LHCN-M2 (cell line): ENCODE measurements at places on chromosomes 4 and X. TPM values are rescaled to one million over a fixed set of nuclear protein-coding genes. Genes with fewer than 3 reads are reported as not detected.
A peak's percentile ranks its signal among the peaks of the same experiment; 100 is the strongest.

NR3C2 gene
- 0.45 and 2.1 TPM in 2 replicates for total RNA-seq

MRPL1 gene
- total RNA-seq: 39.4 TPM in 2 replicates

DNA sequence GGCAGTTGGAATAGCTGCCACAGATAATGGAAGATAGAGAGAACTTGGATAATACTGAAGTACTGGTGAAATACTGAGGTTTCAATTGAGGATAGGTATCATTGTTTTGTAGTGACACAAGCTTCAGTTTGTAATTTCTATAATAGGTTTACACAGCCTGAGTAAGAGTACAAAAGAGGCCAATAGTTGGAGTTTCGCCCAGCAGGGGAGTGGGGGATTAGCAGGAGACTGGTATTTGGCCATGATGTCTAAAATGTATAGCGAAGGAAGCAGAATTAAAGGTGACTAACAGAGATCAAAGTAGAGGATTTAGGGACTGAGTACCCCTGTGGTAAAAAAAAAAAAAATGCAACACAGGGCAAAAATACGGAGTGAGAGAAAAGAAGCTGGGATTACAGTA, 129.5 kb downstream of the KCTD8 start:
- no peak for DNase-seq

DNA sequence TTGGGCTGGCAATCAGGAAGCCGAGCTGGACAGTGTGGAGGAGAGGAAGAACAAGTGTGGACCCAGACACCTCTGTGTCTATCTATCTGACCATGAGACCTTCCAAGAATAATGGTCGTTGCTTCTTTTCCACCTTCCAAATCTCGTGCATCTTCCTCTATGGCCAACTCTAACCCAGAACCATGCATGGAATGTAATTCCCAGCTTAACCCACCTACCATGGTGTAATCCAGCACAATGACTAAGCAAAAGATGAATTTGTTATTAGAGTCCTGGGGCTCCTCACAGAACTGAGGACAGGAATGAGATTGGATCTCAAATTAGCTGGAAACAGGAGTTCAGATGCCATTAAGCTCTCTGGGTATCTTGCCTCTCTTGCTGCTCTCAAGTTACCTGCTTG, 17.4 kb upstream of the TMEM184C start:
- peak; percentile 49 for DNase-seq

SMIM43 gene
- 3.3 and 5.8 TPM in 2 replicates for total RNA-seq

DNA sequence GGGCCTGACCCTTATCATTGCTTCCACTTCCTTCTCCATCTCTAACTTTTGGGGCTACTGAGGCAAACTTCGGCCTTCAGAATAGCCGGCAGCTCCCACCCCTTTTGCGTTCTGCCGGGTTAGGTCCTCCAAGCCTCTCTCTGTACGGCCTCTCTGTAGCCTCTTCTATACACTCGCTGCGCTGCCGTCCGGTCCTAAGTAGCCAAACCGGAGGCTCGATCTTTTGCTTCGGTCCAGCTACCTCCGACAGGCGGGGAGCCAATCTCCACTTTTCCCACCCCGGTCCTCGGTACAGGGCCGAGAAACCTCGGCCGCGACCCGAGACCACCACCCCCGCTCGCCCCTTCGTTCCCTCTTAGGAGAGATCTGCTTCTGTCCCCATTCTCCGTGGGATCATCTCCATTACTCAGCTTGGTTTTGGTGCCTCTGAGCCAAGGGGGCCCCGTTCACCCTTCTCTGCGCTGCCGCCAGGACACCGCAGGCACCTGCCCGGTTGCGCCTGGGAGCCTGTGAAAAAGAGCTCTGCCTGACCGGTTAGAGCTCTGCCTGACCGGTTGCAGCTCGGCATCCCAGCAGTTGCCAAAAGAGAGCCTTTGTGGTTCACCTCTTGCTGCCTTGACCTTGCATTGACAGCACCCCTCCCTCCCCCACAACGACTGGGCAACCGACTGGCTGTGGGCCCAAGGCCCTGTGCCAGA, 1.0 kb upstream of the HTR2C start:
- DNase-seq: no peak

FGF5 gene
- 7.9 and 9.0 TPM in 2 replicates for total RNA-seq

DNA sequence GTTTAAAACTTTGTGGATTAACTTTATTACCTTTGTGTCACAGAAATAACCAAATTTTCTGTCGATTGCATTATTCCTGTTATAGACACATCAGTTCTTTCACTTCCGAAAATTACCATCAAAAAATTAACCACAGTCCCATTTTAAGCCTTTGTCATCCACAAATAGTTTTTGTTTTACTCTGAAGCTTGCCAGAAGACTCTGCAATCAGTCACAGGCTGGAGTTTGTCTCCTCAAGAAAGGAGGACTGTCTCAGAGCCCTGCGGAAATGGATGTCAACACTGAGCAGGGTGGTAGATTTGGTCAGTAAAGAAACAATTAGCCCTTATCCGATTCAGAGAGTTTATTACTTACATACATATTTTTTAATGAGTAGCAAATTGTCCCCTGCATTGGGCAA, 20.1 kb upstream of the TCEAL4 start:
- no peak for DNase-seq

FAM184B gene
- not detected in 2 replicates for total RNA-seq

FAT4 gene
- 12.1 TPM in 2 replicates for total RNA-seq

- DNase-seq: no peak
These were observed 117.4 kb downstream of the TMA16 start for GRCh38 chr4:163611784-163612445.

DNA sequence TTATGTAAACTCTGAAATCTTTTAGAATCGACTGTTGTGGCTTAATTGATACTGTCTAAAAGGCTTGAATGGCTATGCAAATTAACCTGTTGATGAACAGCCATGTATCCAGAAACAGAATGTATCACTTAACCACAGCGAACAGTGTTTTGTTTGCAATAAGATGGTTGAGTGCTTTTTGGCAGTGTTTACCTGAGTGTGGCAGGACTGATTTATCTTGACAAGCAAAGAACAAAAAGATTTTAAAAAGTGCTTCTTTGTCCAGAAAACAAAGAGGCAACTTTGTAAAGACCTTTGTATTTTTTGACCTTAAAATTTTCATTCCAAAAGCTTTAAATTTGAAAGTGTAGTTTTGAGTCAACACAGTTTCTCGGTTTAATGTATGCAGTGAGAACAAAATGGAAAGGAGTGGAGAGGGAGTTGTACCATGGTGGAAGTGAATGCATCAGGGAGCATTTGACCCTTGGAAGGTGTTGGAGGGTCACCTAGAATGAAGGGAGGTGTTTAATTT, 18.0 kb downstream of the ARHGAP10 start:
- no peak for DNase-seq

- DNase-seq: no peak
These were observed 536.8 kb upstream of the CPEB2 start for GRCh38 chr4:14465507-14465906.

TNIP3 gene
- total RNA-seq: 0.06 TPM in 1 of 2 replicates, not detected in the other

DNA sequence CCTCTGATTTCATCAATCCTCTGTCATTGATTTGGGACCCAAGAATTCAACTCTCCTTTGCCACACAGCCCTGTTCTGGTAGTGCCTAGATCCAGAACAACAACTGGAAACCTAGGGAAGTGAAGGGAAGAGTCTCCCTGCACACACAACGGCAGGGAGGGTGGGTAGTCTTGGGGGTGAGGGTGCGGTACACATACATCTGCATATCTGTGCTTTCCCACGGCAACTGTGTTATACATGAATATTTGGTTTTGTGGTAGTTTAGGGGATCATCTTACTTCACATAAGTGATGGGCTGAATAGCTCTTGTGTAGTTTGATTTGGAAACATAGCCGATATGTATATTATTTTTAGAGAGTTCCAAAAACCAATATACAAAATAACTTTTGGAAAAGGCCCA, 3.3 kb upstream of the PRSS12 start:
- no peak for DNase-seq

NRK gene
- total RNA-seq: not detected in 2 replicates

TFE3 gene
- 58.9 and 61.5 TPM in 2 replicates for total RNA-seq

- no peak for DNase-seq
These were observed 1191.3 kb upstream of the TENM3 start for GRCh38 chr4:181051931-181052330.

DNA sequence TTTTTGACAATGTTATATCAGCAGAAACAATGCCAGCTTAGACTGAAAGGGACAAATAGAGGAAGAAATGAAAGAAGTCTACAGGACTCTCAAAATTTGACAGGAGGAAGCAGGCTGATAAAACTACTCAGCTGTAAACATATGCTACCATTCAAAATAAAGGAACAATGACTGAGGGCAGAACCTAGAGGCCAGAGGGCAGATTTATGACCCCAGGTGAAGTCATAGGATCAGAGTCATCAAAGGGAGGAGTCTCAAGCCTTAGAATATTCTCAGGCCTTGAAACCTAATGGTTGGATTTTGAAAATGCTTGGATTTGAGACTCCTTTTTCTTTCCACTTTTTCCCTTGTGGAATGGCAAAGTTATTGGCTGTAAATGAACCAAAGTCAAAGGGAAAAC, 17.0 kb upstream of the SYTL5 start:
- DNase-seq: no peak

DNA sequence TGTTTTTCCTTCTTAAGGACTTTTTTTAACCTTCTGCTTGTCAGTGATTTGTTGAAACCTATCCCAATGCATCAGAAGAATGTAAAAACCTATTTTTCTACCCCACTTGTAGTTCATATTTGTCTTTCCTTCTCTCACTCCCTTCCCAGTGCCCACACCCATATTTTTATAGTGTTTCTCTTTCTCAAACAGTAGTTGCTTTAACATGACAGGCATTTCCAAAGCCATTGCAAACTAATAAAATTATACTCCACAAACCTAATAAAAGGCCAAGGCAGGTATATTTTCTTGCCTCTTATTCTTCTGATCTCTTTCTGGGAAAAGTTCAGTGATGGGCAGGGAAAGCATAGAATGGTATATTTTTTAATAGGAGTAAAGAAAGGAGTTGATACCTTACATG, 35.7 kb upstream of the FHDC1 start:
- no peak for DNase-seq

GRCh38 chr4:103842637-103843239, 123.0 kb upstream of the TACR3 start:
- DNase-seq: no peak

DNA sequence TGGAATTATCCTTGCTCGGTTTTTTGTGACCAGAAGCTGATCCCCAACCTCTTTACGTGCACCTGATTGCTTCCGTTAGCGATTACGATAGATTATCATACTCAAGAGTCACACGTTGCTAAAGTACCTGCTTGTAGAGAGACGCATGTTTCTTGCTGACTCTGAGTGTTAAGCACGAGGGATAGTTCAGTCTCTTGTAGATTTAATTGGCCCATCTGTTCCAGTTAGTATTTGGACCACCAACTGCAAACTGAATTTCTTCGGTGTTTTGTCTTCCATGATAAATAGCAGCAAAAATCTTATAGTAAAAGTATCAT, 516 bp upstream of the COX18 start:
- DNase-seq: no peak

GRCh38 chrX:115031989-115032388, 14.6 kb upstream of the IL13RA2 start:
- no peak for DNase-seq

DNA sequence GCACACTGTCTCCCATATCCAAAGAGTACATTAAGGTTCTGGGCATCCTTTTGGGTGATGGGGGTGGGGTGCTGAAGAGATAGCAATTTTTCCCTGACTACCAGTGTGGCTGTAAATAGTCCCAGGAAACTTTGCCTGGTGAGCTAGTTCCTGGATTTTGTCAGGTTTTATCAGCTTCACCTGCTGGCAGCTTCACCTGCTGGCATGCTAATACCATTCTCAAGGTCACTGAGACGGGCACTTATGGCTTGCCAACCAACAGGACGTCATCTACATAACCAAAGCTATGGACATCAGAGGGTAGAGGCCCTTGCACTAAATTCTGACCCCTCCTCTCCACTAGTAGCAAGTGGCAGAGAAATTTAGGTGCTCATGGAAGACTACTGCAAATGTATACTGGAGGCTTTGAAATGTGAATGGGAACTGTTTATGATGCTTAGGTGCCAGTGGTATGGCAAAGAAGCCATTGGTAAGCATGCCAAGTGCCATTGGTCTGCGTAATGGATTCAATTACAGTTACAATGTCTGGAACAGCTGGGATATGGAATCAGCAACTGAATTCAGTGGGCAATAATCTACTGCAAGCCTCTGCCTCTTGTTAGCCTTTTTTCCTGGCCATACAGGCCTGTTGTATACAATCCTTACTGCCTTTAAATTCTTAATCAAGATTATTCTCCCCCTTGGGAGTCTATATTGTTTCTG, 71.6 kb upstream of the SH3RF1 start:
- DNase-seq: peak; percentile 17

- DNase-seq: peak; percentile 19
These were observed 403 bp upstream of the LGI2 start for GRCh38 chr4:25031077-25031621.

CTAG1A gene
- total RNA-seq: not detected in 2 replicates

GRCh38 chr4:38904090-38904666, 36.6 kb downstream of the FAM114A1 start:
- no peak for DNase-seq

KLB gene
- total RNA-seq: not detected in 2 replicates

TEX13B gene
- not detected in 2 replicates for total RNA-seq

- no peak for DNase-seq
These were observed 14.8 kb downstream of the NAT8L start for GRCh38 chr4:2073808-2074481.

DNA sequence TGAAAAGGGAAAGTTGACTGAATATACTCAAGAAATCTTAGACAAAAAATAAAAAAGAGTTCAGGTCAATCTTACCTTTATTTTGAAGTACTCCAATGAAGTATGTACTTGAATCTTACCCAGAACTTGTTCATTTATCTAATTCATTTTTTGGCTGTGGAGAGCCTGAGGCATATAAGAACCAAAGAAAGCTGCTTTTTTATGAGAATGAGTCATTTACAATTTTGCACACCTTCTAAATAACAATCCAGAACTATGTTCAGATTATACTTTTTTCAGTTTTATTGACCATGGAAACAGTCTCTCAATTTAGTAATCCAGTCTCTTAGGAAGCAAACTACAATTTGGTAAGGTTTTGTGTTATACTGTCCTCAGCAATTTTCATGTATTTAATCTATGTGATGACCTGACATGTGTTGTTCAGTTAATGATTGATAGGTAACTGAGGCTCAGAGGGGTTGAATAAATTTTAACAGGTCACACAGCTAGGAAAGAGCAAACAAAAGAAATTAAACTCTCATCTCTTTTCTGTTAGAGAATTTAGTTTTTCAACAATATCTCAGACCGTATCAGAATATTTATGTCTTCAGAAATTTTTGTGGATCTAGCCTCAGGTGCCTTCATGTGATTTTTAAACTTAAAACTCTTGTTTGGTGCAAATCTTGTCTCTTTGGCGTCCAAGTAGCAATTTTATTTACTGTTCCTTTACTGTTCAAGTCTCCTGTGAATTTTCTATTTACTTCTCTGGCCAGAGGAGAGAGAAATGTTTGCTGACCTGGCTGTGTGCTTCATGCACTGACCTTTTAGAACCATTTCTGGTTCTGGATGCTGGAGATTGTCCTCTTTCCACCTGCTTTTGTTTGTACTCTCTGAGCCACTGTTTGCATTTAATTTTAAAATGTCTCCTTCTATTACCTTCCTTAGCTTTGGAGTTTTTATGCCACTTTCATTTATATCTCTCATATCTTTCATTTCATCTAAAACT, 1453.4 kb downstream of the STIM2 start:
- no peak for DNase-seq

GRCh38 chr4:164442180-164442579, 311.8 kb upstream of the SMIM31 start:
- no peak for DNase-seq

- peak; percentile 63 for DNase-seq
These were observed 2.2 kb downstream of the MAMLD1 start for GRCh38 chrX:150365051-150365989.

BOD1L1 gene
- 22.8 and 29.6 TPM in 2 replicates for total RNA-seq

GAGE13 gene
- not detected in 2 replicates for total RNA-seq

GRCh38 chr4:156556336-156556735, 415.3 kb downstream of the PDGFC start:
- DNase-seq: no peak
